Ascending aorta (tissue), 2 donors: ENCODE measurements at places on chromosomes 2 and 18.

DNA sequence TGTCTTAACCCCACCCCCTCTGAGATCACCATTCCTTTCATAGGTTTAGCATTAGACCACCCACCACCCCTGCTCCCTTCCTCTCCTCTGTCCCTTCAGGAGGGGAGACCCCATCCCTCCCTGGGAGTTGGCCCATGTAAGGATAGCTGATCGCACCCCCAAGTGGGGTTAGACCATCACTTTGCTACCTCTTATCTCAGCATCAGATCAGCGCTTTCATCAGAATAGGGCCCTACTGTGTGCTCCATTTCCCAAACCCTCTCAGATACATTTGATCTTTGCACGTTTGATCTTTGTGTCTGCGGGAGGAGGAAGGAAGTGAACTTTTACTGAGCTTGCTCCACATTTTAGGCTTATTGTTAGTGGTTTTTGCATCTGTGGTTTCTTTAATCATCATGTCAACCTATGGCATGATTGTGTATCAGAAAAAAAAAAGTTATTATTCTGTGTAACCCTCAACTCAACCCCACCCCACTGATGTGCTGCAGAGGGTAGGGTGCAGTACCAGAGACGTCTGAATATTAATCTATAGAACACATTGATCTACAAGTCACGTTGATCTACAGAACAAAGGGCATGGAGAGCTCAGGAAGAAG lies 81.2 kb downstream of the PDCL3 start:
- H3K4me3 ChIP-seq = no peak overlapping the region
- H3K36me3 ChIP-seq = no peaks in the 10 kb centered on the region
- no peak for DNase-seq
- no peaks in the 10 kb centered on the region for H3K4me1 ChIP-seq
- H3K27ac ChIP-seq = no peak overlapping the region

GRCh38 chr2:67585400-67585799 lies 188.3 kb downstream of the ETAA1 start:
- H3K27ac ChIP-seq = no peak overlapping the region
- H3K4me1 ChIP-seq = no peaks in the 10 kb centered on the region
- no peaks in the 10 kb centered on the region for H3K27me3 ChIP-seq
- H3K36me3 ChIP-seq = no peaks in the 10 kb centered on the region

DNA sequence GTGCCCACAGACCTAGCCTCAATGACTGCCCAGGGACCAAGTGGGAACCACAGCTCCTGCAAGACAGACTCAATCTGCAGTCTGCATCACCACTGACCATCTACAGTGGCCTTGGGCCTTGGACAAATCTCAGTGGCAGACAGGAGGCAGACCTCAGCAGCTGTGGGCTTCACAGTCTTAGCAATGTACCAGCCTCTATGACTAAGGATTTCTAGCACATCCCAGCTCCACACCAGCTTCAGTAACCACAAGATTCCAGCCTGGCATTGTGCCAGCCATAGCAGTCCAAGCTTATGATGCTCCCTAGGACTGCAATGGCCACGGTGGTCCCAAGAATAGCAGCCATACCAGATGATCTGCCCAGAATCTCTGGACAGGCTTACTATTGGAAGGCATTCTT lies 19.6 kb upstream of the WDR75 start:
- H3K36me3 ChIP-seq = no peaks in the 10 kb centered on the region
- no peaks in the 10 kb centered on the region for H3K4me1 ChIP-seq
- H3K4me3 ChIP-seq = no peak overlapping the region
- no peak for DNase-seq
- no peaks in the 10 kb centered on the region for H3K27me3 ChIP-seq
- H3K27ac ChIP-seq = no peak overlapping the region

GRCh38 chr2:241315093-241315878 lies at the start of gene HDLBP:
Gene HDLBP, minus strand, starts transcription at chr2:241315672. Its CDS starts 48,803 bp downstream, at chr2:241266869.
- H3K4me3 ChIP-seq = peak within 1 kb of the TSS; percentile 98
- peaks cover 33% of the 10 kb centered on the region for H3K4me1 ChIP-seq
- H3K27me3 ChIP-seq = no peaks in the 10 kb centered on the region
- H3K36me3 ChIP-seq = no peaks in the 10 kb centered on the region
- H3K27ac ChIP-seq = peak within 1 kb of the TSS; percentile 99
- DNase-seq = peak; percentile 100

DNA sequence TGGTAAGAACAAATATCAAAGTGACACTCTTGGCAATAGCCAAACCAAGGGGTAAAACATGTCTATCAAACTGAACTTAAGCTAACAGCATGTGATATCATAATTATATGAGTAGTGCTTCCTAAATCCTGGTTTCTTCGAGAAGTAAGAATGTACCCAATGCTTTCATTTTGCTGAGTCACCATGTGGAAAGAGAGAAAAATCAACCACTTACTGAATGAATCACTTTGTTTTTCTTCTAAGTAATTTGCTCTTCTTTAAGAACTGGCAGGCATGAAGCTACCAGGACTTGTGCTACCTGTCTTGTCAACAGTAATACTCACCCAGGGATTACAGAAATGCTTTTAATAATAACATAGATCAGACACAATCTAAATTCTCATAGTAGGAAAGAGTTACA lies 19.0 kb upstream of the DUSP19 start:
- no peaks in the 10 kb centered on the region for H3K4me1 ChIP-seq
- H3K27ac ChIP-seq = peak overlapping the region; percentile 52
- no peak for DNase-seq
- no peak overlapping the region for H3K4me3 ChIP-seq
- H3K36me3 ChIP-seq = no peaks in the 10 kb centered on the region
- H3K27me3 ChIP-seq = no peaks in the 10 kb centered on the region

DNA sequence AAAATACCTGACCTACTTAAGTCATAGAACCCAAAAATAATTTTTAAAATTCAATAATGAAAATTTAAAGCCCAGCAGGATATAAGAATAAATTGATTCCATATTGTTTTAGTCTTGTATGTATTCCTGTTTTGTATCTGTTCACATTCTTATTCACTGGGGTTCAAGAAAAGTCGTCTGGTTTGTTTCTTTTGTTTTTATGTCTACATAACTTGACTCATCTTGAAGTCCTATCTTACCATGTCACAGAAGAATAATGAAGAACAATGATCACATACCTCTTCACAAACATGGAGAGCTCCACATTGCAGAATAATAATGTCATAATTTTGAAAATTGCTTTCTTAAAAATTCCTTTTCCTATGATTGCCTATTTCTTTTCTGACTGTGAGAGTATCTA lies 43.4 kb upstream of the LRP1B start:
- no peaks in the 10 kb centered on the region for H3K4me1 ChIP-seq
- H3K36me3 ChIP-seq = no peaks in the 10 kb centered on the region
- no peak overlapping the region for H3K27ac ChIP-seq
- no peak for DNase-seq

DNA sequence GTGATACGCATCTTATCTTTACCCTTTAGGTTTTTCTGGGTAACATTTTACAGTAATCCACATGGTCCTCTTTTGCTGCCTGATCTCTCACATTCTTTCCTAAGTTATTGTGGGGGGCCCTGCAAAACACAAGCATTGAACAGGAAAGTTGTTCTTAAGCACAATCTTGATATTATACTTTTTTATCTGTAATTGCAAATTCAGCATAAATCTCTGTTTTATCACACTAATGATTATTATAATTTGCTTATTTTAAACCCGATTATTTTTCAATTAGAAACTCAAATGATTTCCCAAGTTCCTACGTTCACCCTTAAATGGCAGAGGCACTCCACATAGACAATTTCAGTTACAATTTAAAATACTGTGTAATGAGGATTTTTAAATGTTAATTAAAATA lies 386.0 kb upstream of the GYPC start:
- no peaks in the 10 kb centered on the region for H3K36me3 ChIP-seq
- no peak overlapping the region for H3K4me3 ChIP-seq
- no peaks in the 10 kb centered on the region for H3K27me3 ChIP-seq
- H3K4me1 ChIP-seq = no peaks in the 10 kb centered on the region

- no peaks in the 10 kb centered on the region for H3K36me3 ChIP-seq
- peak overlapping the region; percentile 99 for H3K4me3 ChIP-seq
- DNase-seq = no peak
- H3K27ac ChIP-seq = peak overlapping the region; percentile 97
- no peaks in the 10 kb centered on the region for H3K27me3 ChIP-seq
- H3K4me1 ChIP-seq = peaks cover 31% of the 10 kb centered on the region
These were observed 88.3 kb downstream of the RBMS1 start for GRCh38 chr2:160405077-160405867.

- no peak overlapping the region for H3K4me3 ChIP-seq
- peaks cover 3% of the 10 kb centered on the region for H3K4me1 ChIP-seq
- H3K27ac ChIP-seq = peak overlapping the region; percentile 58
- no peaks in the 10 kb centered on the region for H3K27me3 ChIP-seq
- H3K36me3 ChIP-seq = peaks cover 4% of the 10 kb centered on the region
These were observed 42.1 kb downstream of the TPGS2 start for GRCh38 chr18:36786686-36787085.

DNA sequence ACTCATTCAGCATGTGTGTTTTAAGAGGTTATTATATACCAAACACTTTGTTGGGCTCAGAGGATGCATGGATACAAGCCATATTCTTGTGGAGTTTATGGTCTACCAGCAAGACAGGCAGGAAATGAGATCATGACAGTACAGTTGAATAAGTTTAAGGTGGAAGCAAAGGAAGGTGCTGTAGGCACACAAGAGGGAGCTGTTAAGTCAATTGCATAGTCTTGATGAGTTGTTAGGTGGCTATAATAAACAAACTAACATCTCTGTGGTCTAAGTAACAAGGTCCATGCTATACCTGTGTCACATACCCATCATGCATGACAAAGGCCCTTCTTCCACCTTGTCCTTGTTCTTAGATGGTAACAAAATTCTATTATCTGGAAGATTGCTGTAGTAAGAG lies 538.3 kb downstream of the CNTNAP5 start:
- H3K4me1 ChIP-seq = no peaks in the 10 kb centered on the region
- DNase-seq = no peak
- H3K27ac ChIP-seq = no peak overlapping the region
- no peaks in the 10 kb centered on the region for H3K36me3 ChIP-seq
- no peaks in the 10 kb centered on the region for H3K27me3 ChIP-seq

DNA sequence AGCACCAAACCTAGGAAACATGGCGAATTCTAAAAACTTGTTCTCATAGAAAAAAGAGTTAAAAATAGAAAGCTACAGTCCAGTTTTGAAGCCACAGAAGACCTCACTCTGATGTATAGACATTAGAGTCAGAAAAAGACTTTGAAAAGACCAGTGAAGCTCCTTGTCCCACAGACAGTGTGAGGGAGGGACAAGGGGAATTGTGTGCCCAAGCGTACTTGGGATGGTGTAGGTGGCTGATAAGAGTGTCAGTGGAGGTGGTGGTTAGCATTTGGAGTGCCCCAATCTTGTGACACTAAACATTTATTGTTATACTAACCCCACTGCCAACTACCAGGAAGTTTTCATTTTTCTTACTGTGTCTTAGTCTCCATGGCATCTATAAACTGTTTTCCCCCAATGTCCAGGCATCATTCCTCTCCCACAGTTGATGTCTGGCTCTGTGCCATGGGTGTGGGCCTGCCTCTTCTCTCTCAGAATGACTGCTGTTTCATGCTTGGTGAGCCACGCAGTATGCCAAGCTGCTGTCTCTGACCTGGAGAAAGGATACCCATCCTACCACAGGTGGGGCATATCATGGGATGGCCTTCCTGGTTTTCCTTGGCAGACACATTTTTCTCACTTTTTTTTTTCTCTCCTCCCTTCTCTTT lies 161.4 kb downstream of the RPIA start:
- DNase-seq = no peak
- H3K27me3 ChIP-seq = no peaks in the 10 kb centered on the region
- no peak overlapping the region for H3K27ac ChIP-seq
- no peaks in the 10 kb centered on the region for H3K4me1 ChIP-seq

- no peak for DNase-seq
- no peaks in the 10 kb centered on the region for H3K4me1 ChIP-seq
- no peak overlapping the region for H3K4me3 ChIP-seq
- H3K27ac ChIP-seq = no peak overlapping the region
These were observed 629.1 kb upstream of the SLC39A10 start for GRCh38 chr2:195027947-195028346.

GRCh38 chr2:71941726-71942525 lies 205.7 kb downstream of the CYP26B1 start:
- DNase-seq = peak; percentile 47
- H3K4me1 ChIP-seq = peaks cover 9% of the 10 kb centered on the region
- H3K4me3 ChIP-seq = no peak overlapping the region
- no peaks in the 10 kb centered on the region for H3K36me3 ChIP-seq
- no peak overlapping the region for H3K27ac ChIP-seq
- H3K27me3 ChIP-seq = no peaks in the 10 kb centered on the region

GRCh38 chr2:196827356-196827755 lies 18.2 kb upstream of the C2orf66 start:
- H3K27me3 ChIP-seq = no peaks in the 10 kb centered on the region
- H3K36me3 ChIP-seq = no peaks in the 10 kb centered on the region
- H3K4me1 ChIP-seq = no peaks in the 10 kb centered on the region
- no peak overlapping the region for H3K4me3 ChIP-seq
- no peak for DNase-seq
- H3K27ac ChIP-seq = no peak overlapping the region

- no peak overlapping the region for H3K4me3 ChIP-seq
- H3K27me3 ChIP-seq = no peaks in the 10 kb centered on the region
- no peaks in the 10 kb centered on the region for H3K4me1 ChIP-seq
These were observed 40.6 kb downstream of the GCKR start for GRCh38 chr2:27537287-27537686.

DNA sequence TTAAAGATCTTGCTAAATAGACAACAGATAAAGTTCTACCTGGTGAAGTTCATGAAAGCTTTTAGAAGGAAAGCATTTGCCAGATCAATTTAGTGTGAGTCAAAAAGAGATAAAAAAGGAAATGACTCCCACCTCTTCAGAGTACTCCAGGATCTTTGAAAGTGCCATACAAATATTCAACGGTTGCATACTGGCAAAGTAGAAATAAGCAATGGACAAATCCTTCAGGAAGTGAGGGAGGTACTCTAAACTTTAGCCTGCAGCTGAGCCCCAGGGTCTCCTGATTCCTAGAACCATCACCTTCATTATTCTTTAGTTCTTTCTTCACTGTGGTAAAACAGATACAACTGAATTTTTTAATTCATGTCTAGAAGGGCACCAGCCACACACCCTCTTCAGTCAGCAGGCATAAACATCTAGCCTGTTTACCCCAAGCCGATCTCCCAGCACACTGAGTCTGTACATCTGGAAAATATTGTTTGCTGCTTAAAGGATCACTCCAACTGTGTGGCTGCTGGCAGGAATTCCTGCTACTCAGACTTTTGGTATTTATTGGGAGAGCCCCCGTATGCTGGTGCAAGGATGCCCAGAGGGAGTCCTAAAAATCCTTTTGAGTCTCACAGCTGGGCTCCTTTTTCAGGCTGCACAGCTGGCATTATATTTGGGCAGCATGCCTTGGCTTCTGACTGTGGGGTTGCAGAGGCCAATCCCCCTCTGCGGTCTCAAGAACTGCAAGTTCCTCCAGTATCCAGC lies 72.3 kb upstream of the SESTD1 start:
- H3K27me3 ChIP-seq = no peaks in the 10 kb centered on the region
- no peak overlapping the region for H3K27ac ChIP-seq
- H3K4me1 ChIP-seq = no peaks in the 10 kb centered on the region
- no peak overlapping the region for H3K4me3 ChIP-seq
- no peak for DNase-seq
- no peaks in the 10 kb centered on the region for H3K36me3 ChIP-seq

GRCh38 chr18:76633588-76634269 lies 138.7 kb upstream of the ZNF516 start:
- no peak for DNase-seq
- H3K4me1 ChIP-seq = no peaks in the 10 kb centered on the region
- H3K27me3 ChIP-seq = no peaks in the 10 kb centered on the region
- no peak overlapping the region for H3K27ac ChIP-seq
- H3K36me3 ChIP-seq = no peaks in the 10 kb centered on the region

GRCh38 chr2:24672589-24672988 lies 120.6 kb downstream of the PTRHD1 start:
- H3K27ac ChIP-seq = no peak overlapping the region
- no peaks in the 10 kb centered on the region for H3K27me3 ChIP-seq
- H3K4me3 ChIP-seq = no peak overlapping the region
- H3K36me3 ChIP-seq = peaks cover 19% of the 10 kb centered on the region
- DNase-seq = no peak
- H3K4me1 ChIP-seq = no peaks in the 10 kb centered on the region
